GM23248 (cell line): ENCODE measurements at places on chromosomes 2 and 18. TPM values are rescaled to one million over a fixed set of nuclear protein-coding genes. Genes with fewer than 3 reads are reported as not detected.
A peak's percentile ranks its signal among the peaks of the same experiment; 100 is the strongest.

DNA sequence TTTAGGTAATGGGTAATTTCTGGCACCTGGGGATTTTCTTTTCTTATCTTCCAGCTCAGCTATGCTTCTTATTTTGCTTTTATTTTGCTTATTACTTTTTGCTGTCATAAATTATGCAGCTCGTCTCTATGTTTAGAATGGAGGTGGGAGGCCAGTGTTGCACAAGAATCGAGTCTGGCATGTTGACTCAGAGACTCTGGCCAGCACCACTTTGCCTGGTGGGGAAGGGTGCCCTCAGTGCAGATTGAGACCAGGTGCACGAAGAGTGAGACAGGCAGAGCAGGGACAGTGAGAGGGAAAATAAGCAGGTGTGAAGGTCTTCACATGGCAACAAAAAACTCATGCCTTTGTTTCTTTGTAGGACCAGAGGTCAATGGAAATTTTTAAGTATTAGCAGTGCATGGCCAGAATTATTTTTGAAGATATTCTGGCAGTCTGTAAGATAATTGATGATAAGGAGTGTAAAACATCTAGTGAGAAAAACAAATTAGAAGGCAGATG, 59.2 kb upstream of the SLC5A7 start:
- no peak overlapping the region for H3K4me3 ChIP-seq
- no peak for DNase-seq
- H3K36me3 ChIP-seq, result no peaks in the 10 kb centered on the region

GRCh38 chr18:56284319-56284718, 354.1 kb downstream of the TXNL1 start:
- H3K4me3 ChIP-seq, result no peak overlapping the region
- H3K4me1 ChIP-seq, result peaks cover 13% of the 10 kb centered on the region; the same call in 1 of the 2 replicates
- H3K27ac ChIP-seq, result no peak overlapping the region
- DNase-seq, result peak; percentile 60
- H3K27me3 ChIP-seq, result no peaks in the 10 kb centered on the region
- no peaks in the 10 kb centered on the region for H3K36me3 ChIP-seq

- no peak overlapping the region for H3K4me3 ChIP-seq
- no peaks in the 10 kb centered on the region for H3K27me3 ChIP-seq
- H3K27ac ChIP-seq, result no peak overlapping the region
- peaks cover 4% of the 10 kb centered on the region for H3K4me1 ChIP-seq
- H3K36me3 ChIP-seq, result no peaks in the 10 kb centered on the region
These were observed 133.9 kb downstream of the ARHGAP15 start for GRCh38 chr2:143263066-143263625.

DNA sequence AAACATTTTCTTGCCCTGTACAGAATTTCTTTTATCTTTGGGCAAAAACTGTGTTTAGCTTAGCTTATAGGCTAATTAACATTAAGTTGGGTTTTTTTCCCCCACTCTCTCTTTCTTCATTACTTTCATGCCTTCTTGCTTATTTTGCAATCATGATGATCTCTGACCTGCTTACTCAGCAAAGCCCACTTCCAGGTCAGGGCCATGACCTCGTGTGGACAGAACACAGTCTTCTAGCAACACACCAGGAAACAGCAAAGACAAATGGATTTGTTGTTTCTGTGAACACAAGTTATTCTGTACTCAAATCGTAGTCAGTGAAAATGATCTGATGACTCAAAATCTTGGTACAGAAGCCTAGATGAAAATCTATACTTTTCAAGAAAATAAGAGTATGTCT, 60.7 kb downstream of the SPATS2L start:
- H3K36me3 ChIP-seq, result no peaks in the 10 kb centered on the region; the same call in 1 of the 2 replicates
- H3K4me3 ChIP-seq, result no peak overlapping the region
- H3K4me1 ChIP-seq, result peaks cover 9% of the 10 kb centered on the region
- H3K27me3 ChIP-seq, result no peaks in the 10 kb centered on the region

- H3K27ac ChIP-seq, result no peak overlapping the region
- no peak overlapping the region for H3K4me3 ChIP-seq
- no peak for DNase-seq
- no peaks in the 10 kb centered on the region for H3K4me1 ChIP-seq
These were observed 350.5 kb downstream of the KIAA1328 start for GRCh38 chr18:37179384-37179783.

DNA sequence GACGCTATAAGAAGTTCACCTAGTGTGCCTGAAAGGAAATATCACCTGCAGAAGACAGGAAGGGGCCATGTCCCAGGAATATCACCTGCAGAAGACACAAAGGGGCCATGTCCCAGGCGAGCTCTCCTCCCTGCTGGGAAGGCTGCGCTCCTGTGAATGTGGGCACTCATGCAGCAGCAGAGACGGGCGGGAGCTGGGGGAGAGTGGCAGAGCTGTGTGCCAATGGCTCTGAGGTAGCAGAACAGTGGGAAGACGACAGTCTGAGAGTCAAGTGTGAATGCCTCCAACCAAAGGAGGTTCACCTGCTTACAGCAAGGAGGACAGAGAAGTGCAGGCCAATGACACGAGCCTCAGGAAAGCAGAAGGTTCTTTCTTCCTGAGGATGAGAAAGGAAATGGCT, 117.9 kb upstream of the SALL3 start:
- H3K27me3 ChIP-seq, result no peaks in the 10 kb centered on the region
- no peak overlapping the region for H3K27ac ChIP-seq
- no peak for DNase-seq
- H3K4me1 ChIP-seq, result no peaks in the 10 kb centered on the region

DNA sequence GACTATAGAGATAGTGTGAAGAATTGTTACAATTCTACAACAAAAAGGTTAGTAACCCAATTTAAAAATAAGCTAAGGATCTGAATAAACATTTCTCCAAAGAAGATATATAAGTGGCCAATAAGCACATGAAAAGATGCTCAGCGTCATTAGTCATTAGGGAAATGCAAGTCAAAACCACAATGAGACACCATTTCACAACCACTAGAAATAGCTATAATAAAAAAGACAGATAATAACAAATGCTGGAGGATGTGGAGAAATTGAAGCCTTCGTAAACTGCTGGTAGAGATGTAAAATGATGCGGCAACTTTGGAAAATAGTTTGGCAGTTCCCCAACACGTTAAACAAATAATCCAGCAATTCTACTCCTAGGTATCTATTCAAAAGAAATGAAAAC, 366.5 kb upstream of the POU3F3 start:
- peak; percentile 4 for DNase-seq
- H3K27me3 ChIP-seq, result no peaks in the 10 kb centered on the region
- H3K27ac ChIP-seq, result no peak overlapping the region
- H3K4me3 ChIP-seq, result no peak overlapping the region
- no peaks in the 10 kb centered on the region for H3K4me1 ChIP-seq

DNA sequence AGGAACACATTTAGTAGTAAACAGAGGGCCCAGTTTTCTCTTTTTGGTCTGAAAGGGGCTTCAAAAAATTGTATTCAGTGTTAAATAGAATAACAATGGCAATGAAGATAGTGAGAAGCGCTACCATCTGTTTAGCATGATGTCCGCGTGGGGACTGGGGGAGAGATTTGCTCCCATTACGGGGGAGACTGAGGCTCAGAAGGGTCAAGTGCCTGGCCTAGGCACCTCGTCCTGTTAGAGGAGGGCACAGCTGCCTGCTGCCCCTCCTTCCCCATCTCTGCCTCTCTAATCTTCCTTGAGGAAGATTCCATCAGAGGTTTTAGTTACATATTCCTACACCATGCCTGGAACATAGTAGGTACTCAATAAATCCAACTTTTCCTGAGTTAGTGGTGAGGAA, 10.1 kb upstream of the TMEM185B start:
- H3K4me3 ChIP-seq, result no peak overlapping the region
- no peak overlapping the region for H3K27ac ChIP-seq
- DNase-seq, result no peak
- no peaks in the 10 kb centered on the region for H3K27me3 ChIP-seq

- no peak overlapping the region for H3K27ac ChIP-seq
- peaks cover 21% of the 10 kb centered on the region for H3K4me1 ChIP-seq
- no peaks in the 10 kb centered on the region for H3K27me3 ChIP-seq
- peak; percentile 44 for DNase-seq
- no peaks in the 10 kb centered on the region for H3K36me3 ChIP-seq
These were observed 162.5 kb upstream of the SETBP1 start for GRCh38 chr18:44518091-44518615.

- no peak overlapping the region for H3K4me3 ChIP-seq
- no peaks in the 10 kb centered on the region for H3K36me3 ChIP-seq
- DNase-seq, result no peak
- H3K27ac ChIP-seq, result no peak overlapping the region
- H3K4me1 ChIP-seq, result no peaks in the 10 kb centered on the region
These were observed 275.5 kb downstream of the SS18 start for GRCh38 chr18:25814841-25815458.

DNA sequence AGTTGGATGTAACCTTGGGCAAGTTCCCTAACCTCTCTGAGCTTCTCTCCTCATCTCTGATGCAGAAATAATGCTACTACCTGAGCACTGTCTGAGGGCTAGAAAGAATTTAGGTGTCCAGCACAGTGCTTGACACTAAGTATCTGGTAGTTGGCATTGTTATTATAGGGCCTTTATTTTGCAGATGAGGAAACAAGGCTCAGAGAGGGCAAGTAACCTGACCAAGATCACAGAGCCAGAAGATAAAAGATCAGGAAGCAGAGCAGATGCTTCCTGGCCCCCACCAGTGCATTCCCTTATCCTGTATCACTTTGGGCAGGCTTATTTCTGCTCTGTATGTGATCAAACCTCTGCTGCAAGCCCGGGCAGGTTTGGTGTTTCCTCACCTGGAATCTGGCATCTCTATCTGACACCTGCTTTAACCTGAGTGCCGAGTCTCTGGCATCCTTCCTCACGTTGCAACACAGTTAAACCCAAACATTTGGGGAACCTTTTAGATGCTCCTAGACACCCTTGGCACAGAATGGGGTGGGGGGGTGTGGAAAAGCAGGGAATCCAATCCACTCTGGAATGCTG, 69.9 kb downstream of the PLB1 start:
- no peak for DNase-seq
- H3K36me3 ChIP-seq, result no peaks in the 10 kb centered on the region
- no peaks in the 10 kb centered on the region for H3K4me1 ChIP-seq
- H3K27me3 ChIP-seq, result no peaks in the 10 kb centered on the region
- peak overlapping the region; percentile 91 for H3K4me3 ChIP-seq

- H3K27ac ChIP-seq, result peak overlapping the region; percentile 100
- H3K4me1 ChIP-seq, result peaks cover 12% of the 10 kb centered on the region
- DNase-seq, result peak; percentile 96
- no peaks in the 10 kb centered on the region for H3K36me3 ChIP-seq
These were observed 18.8 kb downstream of the TEX44 start for GRCh38 chr2:231611273-231612108.

DNA sequence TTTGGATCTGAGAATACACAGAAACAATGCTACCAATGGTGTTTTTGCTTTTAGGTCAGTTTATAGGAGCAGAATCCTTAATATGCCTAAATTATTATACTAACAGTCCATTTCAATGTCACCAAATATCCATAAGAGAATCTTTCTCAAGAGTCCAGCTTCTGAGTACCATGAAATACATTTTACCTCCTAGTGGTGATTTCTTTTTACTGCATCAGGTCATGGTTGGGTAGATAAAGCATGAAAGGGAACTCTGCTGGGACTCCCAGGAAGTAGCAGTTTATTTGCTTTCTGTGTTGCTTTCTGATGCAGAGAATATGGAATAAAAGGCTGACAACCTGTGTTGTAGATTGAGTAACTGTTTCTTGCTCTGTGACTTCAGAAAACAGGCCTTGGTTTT, 115.6 kb downstream of the PPP1R1C start:
- H3K4me1 ChIP-seq, result no peaks in the 10 kb centered on the region
- H3K27ac ChIP-seq, result no peak overlapping the region
- no peaks in the 10 kb centered on the region for H3K27me3 ChIP-seq
- H3K4me3 ChIP-seq, result no peak overlapping the region

GRCh38 chr2:149800624-149801542, 213.3 kb upstream of the MMADHC start:
- no peaks in the 10 kb centered on the region for H3K36me3 ChIP-seq
- no peaks in the 10 kb centered on the region for H3K4me1 ChIP-seq
- DNase-seq, result no peak
- H3K4me3 ChIP-seq, result no peak overlapping the region
- H3K27ac ChIP-seq, result no peak overlapping the region
- H3K27me3 ChIP-seq, result no peaks in the 10 kb centered on the region

The HJURP gene
- total RNA-seq, result 10.9 and 13.2 TPM in 2 replicates

The LBX2 gene
- total RNA-seq, result 0.38 and 4.6 TPM in 2 replicates

The GPC1 gene
- total RNA-seq, result 88.2 and 101 TPM in 2 replicates

The SLC40A1 gene
- 0.25 TPM in 1 of 2 replicates, not detected in the other for total RNA-seq

The RBBP8 gene
- total RNA-seq, result 34.9 and 45.2 TPM in 2 replicates

The TRIM43 gene
- total RNA-seq, result not detected in 2 replicates

The DYNAP gene
- total RNA-seq, result not detected in 2 replicates
